ENCODE measurements at places on chromosomes 4 and X.

GRCh38 chrX:69082753-69083150, 82.5 kb downstream of the PJA1 start:
- DNase-seq = no peak

DNA sequence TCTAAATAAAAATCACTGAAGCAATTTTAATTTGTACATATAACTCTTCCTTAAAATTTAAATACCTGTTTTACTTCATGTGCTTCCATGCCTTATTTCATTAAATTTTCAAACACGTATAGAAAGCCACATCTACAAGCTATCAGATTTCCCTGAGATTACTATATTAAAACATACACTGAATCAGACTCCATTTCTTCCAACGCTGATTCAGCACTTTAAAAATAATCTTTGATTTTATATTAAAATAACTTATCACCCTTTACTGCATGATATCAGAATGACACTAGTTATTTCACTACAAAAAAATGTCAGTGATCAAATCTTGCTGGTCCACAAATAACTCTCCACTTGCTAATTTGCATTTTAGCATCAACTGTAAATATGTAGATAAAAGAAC, 550.8 kb downstream of the IL1RAPL1 start:
- no peak for DNase-seq

DNA sequence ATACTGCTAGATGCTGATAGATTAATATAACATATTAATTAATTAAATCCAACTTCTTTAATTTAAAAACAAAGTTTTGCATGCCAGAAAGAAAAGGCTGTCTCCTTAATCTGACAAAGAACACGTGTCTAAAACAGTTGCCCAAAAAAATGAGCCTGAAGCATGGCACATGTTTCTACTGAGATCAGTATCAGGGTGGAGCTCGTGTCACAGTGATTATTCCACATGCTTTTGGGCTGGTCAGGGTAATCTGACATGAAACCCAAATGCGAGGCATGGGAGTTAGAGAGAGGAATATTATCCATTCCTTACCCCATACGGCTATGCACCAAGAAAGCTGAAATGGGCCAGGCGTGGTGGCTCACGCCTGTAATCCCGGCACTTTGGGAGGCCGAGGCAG, 79.4 kb upstream of the ADRA2C start:
- DNase-seq = no peak

DNA sequence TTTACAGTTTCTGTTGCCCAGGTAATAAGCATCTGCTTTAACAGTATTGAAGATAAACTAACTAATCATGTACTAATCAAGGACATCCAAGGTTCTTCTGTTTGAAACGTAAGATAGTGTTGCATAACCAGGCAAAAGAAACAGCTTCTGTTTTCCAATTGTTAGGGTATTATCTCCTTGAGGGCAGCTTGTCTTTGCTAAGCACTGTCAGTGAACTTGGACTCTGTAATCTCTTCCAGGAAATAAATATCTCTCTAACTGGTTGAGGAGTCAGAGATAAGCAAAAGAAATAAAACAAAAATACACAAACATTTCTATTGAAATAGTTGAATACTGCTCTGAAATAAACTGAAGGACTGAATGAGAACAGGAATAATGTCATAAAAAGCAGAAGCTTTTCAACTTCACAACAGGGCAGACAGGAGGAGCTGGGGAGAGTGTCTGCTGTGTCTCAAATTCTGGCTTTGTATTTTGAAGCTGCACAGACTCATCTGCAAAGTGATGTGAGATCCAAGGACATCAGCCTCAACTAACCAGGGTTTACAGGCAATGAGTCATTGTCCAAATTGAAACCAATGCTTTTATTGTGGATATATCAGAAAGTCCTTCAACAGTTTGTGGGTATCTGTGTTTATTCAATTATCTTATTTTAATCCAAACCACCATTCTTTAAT, 1253.0 kb upstream of the PCDH7 start:
- no peak for DNase-seq

GRCh38 chr4:78293821-78294301, 236.7 kb downstream of the FRAS1 start:
- DNase-seq = no peak

Measured in SHP77 (cell line).